Stimulated activated CD4-positive, alpha-beta T cell treated with anti-CD3 and anti-CD28 coated beads, Interleukin-2, amount 100 ng/mL, for 24 hours (primary cell): ENCODE measurements at places on chromosomes 13 and 19.

GRCh38 chr13:28538932-28539331 lies 44.0 kb upstream of the FLT1 start:
- DNase-seq: no peak

GRCh38 chr13:51122868-51123566 lies 11.9 kb upstream of the C13orf42 start:
- peak; percentile 24 for DNase-seq

GRCh38 chr13:97267418-97268059 lies 45.4 kb downstream of the MBNL2 start:
- DNase-seq: no peak

DNA sequence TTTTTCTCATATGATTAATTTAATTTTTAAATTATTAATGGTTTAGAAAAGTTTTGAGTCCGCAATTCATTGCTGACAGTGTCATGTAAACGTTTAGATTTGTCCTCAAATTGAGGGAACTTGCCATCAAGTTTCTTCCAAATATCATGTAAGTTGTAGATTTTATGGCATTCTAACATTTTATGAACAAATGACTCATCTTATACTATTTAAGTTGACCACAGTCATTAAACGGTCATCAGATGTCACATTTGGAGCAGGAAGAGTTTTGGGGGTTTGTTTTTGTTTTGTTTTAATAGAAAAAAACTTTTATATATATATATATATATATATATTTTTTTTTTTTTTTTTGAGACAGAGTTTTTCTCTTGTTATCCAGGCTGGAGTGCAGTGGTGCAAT lies 4.3 kb downstream of the ZNF114 start:
- no peak for DNase-seq

GRCh38 chr19:29375429-29376119 lies 150.2 kb upstream of the VSTM2B start:
- no peak for DNase-seq

DNA sequence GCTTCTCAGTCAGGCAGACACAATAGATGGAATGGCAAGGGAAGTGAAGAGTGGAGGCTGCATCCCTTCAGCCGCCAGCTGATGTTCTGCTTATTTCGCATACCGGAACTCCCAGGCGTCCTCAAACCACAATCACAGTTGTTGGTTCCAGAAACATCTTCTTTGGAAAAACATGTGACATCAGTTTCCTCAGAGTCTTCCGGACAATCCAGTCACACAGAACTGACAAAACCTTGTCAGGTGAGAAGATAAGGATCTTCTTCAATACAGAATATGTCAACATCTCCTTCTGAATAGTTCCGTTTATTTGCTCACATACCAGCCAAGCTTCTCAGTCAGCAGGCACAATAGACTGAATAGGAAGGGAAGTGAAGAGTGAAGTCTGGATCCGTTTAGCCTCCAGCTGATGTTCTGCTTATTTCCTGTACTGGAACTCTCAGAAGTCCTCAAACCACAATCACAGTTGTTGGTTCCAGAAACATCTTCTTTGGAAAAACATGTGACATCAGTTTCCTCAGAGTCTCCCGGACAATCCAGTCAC lies 45.1 kb upstream of the CEACAM21 start:
- no peak for DNase-seq
